ENCODE measurements at places on chromosomes 1 and 21.

DNA sequence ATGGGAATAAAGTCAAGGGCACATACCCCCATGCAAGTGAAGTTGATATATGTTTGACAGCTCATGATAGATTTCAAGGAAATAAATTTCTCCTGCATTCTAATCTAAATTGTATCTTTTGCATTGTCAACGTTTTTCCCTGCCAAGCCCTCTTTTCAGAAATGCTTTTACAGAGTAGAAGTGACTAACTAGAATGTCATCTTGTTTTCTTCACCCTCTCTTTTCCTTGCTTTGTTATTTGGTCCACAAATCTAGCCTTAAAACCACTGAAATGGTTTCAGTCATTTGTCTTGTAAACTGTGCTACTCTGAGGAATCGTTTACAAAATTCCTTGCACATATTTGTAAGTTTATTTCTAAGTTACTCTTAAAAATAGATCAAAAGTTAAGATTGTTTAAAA lies 600.8 kb upstream of the CXADR start:
- no peak for DNase-seq

- no peak for DNase-seq
Measured at GRCh38 chr1:244665771-244666217, 12.9 kb downstream of the DESI2 start.

DNA sequence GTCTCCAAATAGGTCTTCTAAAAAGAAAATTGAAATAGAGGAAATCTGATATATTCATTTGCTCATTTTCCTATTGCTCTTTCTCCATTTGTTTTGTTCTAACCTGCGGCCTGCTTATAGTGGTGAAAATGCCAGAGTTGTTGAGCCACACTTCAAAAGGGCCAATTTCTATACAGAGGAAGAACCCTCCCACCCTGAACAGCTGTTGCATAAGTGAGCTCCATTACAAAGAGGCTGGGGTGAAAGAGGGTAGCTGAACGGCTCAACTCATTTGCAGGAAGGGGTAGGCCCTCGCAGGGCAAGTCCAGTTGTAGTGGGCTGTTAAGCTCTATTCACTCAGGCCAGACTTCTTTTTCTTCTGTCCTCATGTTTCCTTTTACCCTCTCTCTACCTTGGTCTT lies 8.8 kb downstream of the ADCY10 start:
- DNase-seq = no peak

DNA sequence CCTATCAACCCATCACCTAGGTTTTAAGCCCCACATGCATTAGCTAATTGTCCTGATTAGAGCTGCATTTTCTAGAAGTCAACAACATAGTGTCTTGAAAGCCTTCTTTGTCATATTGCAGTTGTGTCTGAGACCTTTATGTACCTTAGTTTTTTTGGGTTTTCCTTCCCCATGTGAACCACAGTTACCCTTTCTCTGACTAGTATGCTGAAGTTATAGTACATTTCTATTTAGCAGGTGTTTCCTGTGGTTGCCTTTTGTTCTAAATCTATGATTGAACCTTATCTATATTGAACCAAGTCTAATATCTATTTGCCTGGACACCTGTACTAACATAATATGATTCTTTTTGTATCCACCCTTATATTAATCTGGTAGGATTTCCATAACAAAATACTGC lies 135.6 kb downstream of the ST6GALNAC3 start:
- DNase-seq = no peak

- no peak for DNase-seq
Measured at GRCh38 chr1:77238462-77238861, 19.2 kb upstream of the PIGK start.
